SK-N-SH (cell line): ENCODE measurements at places on chromosomes 16 and 17.

GRCh38 chr17:77829843-77830799 lies 128.4 kb upstream of the TNRC6C start:
- no peak overlapping the region for H3K4me3 ChIP-seq
- DNase-seq = peak; percentile 47
- H3K36me3 ChIP-seq = no peaks in the 10 kb centered on the region
- peaks cover 32% of the 10 kb centered on the region for H3K4me1 ChIP-seq
- H3K27ac ChIP-seq = peak overlapping the region; percentile 58

DNA sequence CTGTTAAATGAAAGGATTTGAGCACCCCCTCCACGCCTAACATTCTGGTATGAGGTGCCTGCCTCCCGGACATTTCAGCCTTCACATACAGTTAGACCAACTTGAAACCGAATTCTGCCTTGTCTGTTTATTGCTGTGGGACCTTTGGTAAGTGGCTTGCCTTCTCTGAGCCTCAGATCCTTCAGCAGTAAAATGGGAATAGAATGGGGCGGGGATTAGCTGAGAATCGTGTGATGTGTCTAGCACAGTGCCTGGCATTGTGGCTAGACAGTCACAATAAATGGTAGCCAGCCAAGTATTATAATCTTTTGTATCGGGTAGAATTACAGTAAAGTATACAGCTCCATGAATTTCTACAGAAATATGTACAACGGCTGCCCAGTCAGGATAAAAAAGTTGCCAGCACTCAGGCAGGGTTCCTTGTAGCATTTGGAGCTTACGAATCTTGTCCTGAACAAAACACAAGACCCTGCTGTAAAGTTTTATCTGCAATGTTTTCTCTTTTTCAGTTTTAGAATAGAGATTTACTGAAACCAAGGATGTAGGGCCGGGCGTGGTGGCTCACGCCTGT lies 786 bp downstream of the TMC7 start:
- DNase-seq = no peak
- H3K36me3 ChIP-seq = no peaks in the 10 kb centered on the region
- peak overlapping the region; percentile 61 for H3K4me3 ChIP-seq
- H3K27ac ChIP-seq = peak overlapping the region; percentile 24; the same call in 1 of the 2 replicates
- H3K27me3 ChIP-seq = no peaks in the 10 kb centered on the region
- no peaks in the 10 kb centered on the region for H3K4me1 ChIP-seq

DNA sequence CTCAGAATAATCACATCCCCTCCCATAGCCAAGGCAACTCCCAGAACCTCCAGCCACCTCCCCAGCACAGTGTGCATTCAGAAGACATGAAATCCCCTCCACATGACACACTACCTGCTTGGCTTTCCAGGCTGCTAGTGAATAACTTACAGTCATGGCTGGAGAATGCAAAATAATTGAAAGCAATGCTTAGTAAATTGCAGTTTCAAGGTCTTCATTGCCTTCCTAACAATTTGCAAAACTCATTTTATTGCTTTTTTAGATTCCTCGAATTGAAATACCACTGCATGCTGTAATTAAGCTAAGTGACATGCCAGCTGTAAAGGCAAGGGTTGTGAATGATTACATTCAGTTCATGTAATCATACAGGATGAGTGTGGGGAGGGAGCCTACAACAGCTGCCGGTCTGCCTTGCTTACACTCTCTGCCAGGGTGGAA lies 29.0 kb upstream of the HOXB13 start:
- no peak for DNase-seq
- H3K27me3 ChIP-seq = peaks cover 98% of the 10 kb centered on the region
- H3K36me3 ChIP-seq = no peaks in the 10 kb centered on the region
- H3K4me3 ChIP-seq = no peak overlapping the region
- no peak overlapping the region for H3K27ac ChIP-seq

DNA sequence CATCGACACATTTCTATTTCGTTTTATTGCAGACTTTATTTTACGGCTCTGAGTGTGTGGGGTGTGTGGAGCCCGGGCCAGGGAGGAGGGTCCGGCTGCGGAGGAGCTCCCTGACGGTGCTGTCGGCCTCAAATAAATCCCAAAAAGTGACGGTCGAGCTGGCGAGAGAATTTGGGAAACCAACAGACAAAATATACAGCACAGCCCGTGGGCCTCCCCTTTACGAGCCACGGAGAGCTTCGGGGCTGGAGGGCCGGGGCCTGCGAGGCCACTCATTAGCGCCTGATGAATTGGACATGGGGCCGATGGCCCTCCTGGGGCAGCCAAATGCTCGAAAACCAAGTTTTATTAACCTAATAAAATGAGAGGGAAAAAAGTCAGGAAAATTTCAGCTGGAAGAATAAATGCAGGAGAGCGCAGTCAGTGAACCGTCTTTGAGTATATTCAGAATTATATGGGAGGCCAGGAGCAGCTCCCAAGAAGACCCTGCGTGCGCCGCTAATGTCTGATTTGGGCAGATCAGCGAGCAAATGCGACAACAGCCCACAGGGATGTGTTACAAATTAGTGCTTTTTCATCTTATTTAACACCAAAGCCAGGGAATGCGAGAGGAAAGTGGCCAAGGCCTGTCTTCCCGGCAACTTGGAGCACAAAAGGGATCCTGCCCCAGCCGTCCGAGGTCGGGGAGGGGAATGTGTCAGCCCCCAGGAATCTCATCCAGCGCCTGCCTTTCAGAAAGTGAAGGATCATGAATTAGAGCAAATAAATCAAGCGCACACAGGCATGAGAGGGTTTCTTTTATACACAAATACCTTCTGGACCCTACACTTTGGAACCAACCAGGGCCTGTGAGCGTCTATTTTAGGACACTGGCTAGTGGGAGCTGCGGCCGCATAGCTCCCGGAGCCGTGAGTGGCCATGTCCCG lies 249.1 kb downstream of the C16orf95 start:
- no peaks in the 10 kb centered on the region for H3K4me1 ChIP-seq
- no peak for DNase-seq
- H3K27ac ChIP-seq = no peak overlapping the region
- no peak overlapping the region for H3K4me3 ChIP-seq
- no peaks in the 10 kb centered on the region for H3K36me3 ChIP-seq
- peaks cover 98% of the 10 kb centered on the region for H3K27me3 ChIP-seq

GRCh38 chr17:73283841-73284282 lies 22.2 kb upstream of the CPSF4L start:
- no peaks in the 10 kb centered on the region; the same call in 1 of the 2 replicates for H3K4me1 ChIP-seq
- H3K27me3 ChIP-seq = no peaks in the 10 kb centered on the region
- H3K36me3 ChIP-seq = peaks cover 5% of the 10 kb centered on the region
- no peak overlapping the region for H3K27ac ChIP-seq

DNA sequence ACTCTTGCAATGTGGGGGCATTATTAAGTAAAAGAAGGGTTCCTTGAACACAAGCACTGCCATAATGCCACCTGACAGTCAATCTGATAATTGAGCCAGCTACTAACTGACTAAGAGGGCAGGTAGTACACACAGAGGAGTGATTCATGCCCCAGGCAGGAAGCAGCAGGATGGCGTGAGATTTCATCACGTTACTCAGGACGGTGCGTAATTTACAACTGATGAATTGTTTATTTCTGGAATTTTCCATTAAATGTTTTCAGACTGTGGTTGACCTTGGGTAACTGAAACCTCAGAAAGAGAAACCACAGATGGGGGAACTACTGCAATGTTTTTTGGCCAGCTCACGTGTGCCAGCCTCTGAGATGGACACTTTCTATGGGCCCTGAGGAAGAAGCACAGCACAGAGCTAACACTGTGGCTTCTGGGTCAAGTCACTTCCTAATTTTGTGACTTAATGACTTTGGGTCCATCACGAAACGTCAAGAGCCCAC lies 46.7 kb downstream of the C17orf67 start:
- no peaks in the 10 kb centered on the region for H3K36me3 ChIP-seq
- H3K4me3 ChIP-seq = 0 out of 2 replicates have a peak overlapping the region, but pooled peaks have one; percentile 9
- H3K4me1 ChIP-seq = peaks cover 7% of the 10 kb centered on the region; the same call in 1 of the 2 replicates
- no peak for DNase-seq
- H3K27ac ChIP-seq = peak overlapping the region; percentile 43
- H3K27me3 ChIP-seq = no peaks in the 10 kb centered on the region

DNA sequence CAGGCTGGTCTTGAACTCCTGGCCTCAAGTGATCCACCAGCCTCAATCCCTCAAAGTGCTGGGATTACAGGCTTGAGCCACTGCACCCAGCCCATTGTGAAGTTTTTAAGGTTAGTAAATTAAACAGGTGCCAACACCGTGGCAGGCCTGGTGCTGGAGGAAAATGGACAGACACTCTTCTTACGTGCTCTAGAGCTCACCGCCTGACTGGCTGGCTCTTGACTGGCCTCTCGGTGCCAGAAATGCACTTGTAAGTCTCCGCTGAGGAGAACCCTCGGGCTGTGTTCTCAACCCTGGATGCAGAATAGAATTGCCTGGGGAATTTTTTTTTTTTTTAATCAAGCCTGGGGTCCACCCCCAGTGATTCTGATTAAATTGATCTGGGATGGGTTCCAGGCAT lies 10.3 kb upstream of the HAS3 start:
- no peak overlapping the region for H3K27ac ChIP-seq
- H3K4me1 ChIP-seq = peaks cover 2% of the 10 kb centered on the region; the same call in 1 of the 2 replicates
- no peak for DNase-seq
- H3K36me3 ChIP-seq = no peaks in the 10 kb centered on the region
- no peak overlapping the region for H3K4me3 ChIP-seq

DNA sequence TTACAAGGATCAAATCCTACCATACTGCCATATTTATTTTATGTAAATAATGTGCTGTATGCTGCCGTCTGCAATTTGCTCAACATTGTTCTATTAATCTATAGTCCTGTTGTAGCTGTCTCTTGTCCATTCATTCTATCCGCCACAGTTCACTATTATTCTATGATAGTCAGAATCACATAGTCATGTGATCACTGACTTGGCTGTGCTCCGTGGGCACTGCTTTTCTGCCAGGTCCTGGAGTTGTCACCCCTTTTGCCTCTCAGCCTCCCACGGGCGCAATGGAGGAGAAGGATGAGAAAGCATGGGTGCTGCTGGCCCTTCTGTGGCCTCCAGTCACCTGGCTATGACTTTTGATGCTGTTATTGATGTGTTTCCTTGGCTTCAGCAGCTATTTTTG lies 37.3 kb upstream of the ANKFY1 start:
- H3K4me1 ChIP-seq = no peaks in the 10 kb centered on the region
- H3K27ac ChIP-seq = no peak overlapping the region
- H3K36me3 ChIP-seq = peaks cover 33% of the 10 kb centered on the region

GRCh38 chr16:50338371-50339231 lies 30.2 kb downstream of the BRD7 start:
- peaks cover 4% of the 10 kb centered on the region; the same call in 1 of the 2 replicates for H3K4me1 ChIP-seq
- H3K27ac ChIP-seq = no peak overlapping the region
- DNase-seq = no peak

DNA sequence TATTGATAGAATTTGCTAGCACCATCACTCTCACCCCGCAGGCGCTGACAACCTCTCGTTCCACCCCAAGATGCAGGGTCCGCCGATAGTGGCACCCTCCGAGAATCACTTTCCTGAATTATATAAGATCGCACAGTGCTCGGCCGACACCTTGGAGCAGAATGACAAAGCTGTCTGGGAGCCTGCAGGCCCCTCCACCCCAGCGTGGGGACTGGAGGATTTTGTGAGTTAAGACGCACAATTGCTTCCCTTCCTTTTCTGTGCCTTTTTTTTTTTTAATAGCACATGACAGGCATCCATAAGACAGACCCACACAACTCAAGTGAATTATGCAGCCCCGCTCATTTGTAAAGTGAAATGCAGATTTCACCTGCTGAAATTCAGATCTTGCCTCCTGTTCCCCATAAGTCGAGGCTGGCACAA lies 155.3 kb downstream of the C16orf78 start:
- peaks cover 95% of the 10 kb centered on the region for H3K4me1 ChIP-seq
- no peak for DNase-seq
- no peaks in the 10 kb centered on the region for H3K27me3 ChIP-seq

DNA sequence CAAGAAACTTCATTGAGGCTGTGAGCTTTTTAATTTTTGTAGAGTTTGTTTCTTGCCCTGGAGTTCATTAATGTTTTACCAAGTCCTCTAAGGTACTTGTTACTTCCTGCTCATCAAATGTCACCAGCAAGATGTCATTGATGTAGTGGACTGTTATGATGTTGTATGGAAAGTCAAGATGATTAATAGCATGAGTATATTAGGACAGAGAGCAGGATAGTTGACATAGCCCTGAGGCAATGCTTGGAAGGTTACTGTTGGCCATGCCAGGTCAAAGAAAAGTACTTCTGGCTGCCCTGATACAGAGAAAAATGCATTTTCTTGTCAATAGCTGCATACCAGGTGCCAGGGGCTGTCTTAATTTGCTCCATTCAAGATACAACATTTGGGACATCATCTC lies 6.7 kb downstream of the KRTAP1-5 start:
- H3K27ac ChIP-seq = no peak overlapping the region
- no peaks in the 10 kb centered on the region for H3K4me1 ChIP-seq
- no peak overlapping the region for H3K4me3 ChIP-seq

DNA sequence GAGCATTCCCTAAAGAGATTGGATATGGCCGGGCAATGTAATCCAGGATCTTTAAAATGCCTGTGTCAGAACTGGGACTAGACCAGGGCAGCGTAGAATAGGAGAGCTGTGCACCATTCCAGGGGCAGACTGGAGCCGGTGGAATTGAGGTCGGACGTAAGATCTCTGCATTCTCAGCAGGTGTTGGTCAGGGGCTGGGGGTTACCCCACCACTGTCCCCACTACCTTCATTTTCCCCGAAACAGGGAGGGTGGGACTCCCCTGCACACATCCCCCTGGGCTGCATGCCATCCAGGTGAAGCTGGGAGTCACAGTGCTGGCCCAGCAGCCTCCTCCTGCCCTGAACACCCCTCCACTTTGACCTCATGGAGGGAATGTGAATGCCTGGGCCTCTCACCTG lies 17.8 kb downstream of the OSBPL7 start:
- peak; percentile 32 for DNase-seq
- H3K27me3 ChIP-seq = 0 out of 2 replicates have a peak, but pooled peaks cover 14% of the 10 kb centered on the region

GRCh38 chr17:65395924-65396323 lies 165.5 kb downstream of the AXIN2 start:
- H3K4me3 ChIP-seq = no peak overlapping the region
- H3K27ac ChIP-seq = no peak overlapping the region
- no peaks in the 10 kb centered on the region for H3K4me1 ChIP-seq
- peaks cover 5% of the 10 kb centered on the region; the same call in 1 of the 2 replicates for H3K27me3 ChIP-seq
- H3K36me3 ChIP-seq = no peaks in the 10 kb centered on the region

DNA sequence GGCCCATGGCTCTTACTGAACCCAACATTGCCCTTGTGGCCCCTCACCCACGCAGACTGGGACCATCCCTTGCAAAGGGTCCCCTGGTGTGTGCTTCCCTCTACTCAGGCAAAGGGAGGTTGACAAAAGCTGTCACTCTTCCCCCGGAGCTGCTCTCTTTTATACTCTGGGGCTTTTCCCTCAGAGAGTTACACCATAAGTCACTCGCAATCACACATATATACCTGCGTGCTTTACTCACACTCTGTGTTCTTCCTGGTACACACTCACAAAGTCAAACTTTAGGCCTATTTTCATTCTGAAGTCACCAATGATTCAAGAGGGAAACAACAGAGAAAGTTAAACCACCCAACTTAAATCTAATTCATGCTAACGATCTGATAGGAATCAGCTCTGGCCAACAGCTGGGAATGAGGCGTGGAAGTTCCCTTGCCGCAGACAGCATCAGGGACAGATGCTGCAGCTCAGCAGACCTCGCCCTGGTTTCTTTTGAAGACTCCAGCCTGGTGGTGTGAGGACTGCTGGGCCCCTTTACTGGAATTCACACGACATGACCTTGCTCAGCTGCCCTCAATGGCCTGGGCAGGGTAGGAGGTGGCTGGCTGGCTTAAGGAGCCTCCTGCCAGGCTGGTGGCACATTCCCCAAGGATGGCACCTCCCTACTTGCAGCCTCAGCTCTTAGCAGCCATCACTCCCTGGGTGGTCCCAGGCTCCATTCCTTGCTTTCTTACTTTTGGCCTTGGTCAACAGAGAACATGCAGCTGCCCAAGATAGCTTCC lies 27.3 kb downstream of the HIC1 start:
- H3K36me3 ChIP-seq = peaks cover 13% of the 10 kb centered on the region
- peaks cover 71% of the 10 kb centered on the region for H3K4me1 ChIP-seq
- peak overlapping the region; percentile 89 for H3K27ac ChIP-seq
- H3K4me3 ChIP-seq = no peak overlapping the region
- DNase-seq = peak; percentile 74
- H3K27me3 ChIP-seq = no peaks in the 10 kb centered on the region
